Stimulated activated CD8-positive, alpha-beta memory T cell treated with anti-CD3 and anti-CD28 coated beads, Interleukin-7, amount 100 ng/mL, for 48 hours (primary cell): ENCODE measurements at places on chromosomes 7 and 10.

- DNase-seq: no peak
These were observed 302.9 kb upstream of the ZMIZ1 start for GRCh38 chr10:78765726-78766335.

DNA sequence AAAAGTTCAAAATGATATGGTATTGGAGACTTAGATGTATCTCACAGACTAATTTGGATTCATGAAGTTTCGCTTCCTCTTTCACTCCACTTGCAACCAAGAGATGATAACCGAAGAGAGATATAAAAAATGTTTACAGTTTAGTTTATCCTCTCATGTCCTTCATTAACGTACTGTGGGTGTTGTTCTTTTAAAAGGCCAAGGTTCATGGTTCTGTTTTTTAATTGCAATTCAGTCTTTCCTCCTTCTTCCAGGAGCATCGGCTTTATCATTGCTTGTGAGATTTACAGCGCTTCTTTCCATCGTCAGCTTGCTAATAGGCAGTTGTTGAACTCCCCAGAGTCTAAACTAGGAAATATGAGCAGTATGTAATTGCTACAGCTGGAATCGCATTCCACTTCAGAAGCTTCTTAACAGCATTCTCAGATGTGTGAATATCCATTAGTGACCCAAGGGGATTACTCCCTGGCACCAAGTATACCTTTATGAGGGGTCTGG lies 75.9 kb upstream of the HGF start:
- DNase-seq: no peak

- no peak for DNase-seq
These were observed 39.9 kb downstream of the SLC26A4 start for GRCh38 chr7:107700570-107700969.

DNA sequence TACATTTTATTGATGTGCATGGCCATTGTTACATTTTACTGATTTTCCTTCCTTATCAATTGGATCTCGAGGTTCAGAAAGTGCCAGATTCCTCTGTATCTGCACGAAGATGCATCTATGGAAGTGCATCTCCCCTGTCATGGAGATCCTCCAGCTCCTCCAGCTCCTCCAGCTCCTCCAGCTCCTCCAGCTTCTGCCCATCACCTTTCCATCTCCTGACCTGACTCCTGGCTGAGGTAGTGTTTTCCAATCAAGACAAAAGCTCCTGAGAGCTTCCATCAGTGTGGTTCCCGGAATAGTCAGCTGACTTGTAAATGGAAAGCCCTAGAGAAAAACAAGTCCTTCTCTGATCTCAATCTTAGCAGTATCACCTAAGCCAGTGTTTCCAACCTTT lies 90.8 kb upstream of the KLF6 start:
- DNase-seq: no peak

- no peak for DNase-seq
These were observed 4.8 kb downstream of the ECHDC3 start for GRCh38 chr10:11746883-11747539.

- DNase-seq: no peak
These were observed 81.7 kb downstream of the NRP1 start for GRCh38 chr10:33252794-33253203.

- peak; percentile 9 for DNase-seq
These were observed 114.2 kb downstream of the EGFR start for GRCh38 chr7:55132890-55133551.
